ENCODE measurements at places on chromosomes 5 and 9.
A peak's percentile ranks its signal among the peaks of the same experiment; 100 is the strongest.

- no peak for DNase-seq
Measured at GRCh38 chr5:135332519-135333150, 66.4 kb downstream of the MACROH2A1 start.

GRCh38 chr5:64811050-64811640, 42.4 kb downstream of the CWC27 start:
- DNase-seq, result no peak

DNA sequence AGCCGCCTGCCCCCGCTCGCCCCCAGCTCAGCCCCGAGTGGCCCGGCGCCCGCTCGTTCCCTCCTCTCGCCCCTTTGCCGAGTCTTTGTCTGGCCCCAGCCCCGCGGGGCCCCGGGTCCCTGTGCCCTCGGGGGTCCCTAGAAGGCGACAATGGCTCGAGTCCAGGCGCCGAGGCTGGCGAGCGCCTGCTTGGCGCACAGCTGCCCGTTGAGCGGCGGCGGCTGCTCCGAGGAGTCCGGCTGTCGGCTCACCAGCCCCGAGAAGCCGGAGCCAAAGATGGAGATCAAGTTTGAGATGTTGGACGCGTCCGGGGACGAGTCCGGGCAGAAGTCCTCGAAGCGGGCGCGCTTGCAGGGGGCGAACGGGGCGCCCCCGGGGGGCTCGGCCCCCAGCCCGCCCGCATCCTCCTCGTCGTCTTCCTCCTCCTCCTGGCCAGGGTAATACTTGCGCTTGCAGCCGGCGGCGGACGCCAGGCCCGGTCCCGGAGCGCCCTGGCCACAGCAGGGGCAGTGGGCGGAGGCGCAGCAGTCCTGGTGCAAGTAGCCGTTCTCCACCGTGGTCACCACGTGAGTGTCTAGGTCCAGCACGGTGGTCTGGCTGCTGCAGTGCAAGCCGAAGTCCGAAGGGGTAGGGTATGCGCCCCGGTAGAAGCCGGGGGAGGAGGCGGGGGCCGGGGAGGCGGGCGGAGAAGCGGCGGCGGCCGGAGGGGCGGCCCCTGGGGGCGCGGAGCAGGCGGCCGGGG, 1.2 kb downstream of the IER5L start:
- DNase-seq, result no peak

DNA sequence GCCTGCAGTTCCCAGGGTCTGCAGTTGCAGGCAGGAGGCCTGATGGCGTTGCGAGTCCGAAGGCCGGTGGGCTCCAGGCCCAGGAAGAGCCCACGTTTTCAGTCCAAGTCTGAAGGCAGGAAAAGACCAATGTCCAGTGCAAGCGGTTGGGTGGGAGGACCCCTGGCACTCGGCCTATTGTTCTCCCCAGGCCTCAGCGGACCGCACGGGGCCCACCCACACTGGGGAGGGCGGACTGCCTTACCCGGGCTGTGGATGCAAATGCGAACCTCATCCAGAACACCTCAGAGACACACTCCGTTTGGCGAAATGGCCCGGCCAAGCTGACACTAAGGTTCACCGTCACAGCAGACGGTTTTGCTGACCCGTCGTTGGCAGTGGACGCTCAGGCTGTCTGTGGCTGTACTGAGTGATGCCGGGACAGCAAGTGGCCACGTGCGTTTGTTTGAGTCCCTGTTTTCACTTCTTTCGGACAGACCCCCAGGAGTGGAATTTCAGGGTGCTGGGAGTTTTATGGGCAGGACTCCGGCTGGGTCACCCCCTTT, 10.2 kb upstream of the SEC16A start:
- DNase-seq, result no peak

- DNase-seq, result peak; percentile 66
Measured at GRCh38 chr9:34701023-34701768, 8.7 kb downstream of the CCL21 start.

GRCh38 chr5:57843059-57843367, 360.4 kb upstream of the ACTBL2 start:
- no peak for DNase-seq

- no peak for DNase-seq
Measured at GRCh38 chr5:171457208-171457981, 37.9 kb downstream of the FGF18 start.

GRCh38 chr5:180286-180918, 10.9 kb upstream of the LRRC14B start:
- DNase-seq, result no peak

DNA sequence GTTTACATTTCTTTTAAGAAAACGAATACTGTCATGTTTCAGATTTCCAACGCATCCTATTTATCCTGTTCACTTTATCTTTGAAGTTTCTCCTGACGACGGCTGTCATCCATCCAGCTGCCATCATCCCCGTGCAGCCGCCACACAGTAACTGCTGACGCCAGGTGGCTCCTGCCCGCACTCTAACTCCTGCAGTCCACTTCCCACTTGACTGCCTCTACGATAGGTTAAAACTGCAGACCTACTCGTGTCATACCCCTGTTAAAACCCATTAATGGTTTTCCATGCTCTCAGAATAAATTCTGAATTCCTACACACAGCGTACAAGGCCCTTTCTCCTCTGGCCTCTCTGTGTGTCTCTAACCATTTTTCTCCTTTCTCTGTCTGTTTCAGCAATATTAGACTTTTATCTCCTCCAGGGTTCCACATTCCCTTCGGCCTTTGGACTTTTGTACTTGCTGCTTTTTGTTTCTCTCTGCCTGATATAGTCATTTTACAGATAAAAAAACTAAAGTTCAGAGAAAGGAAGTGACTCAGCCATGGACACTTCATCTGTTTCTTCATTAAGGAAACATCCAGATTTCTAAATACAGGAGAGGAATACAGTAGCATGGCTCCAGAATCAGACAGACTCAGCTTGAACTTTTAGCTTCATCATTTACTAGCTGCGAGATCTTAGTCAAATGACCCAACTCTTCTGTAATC, 84.9 kb downstream of the ADAMTS12 start:
- DNase-seq, result no peak

GRCh38 chr5:178325679-178326373, 93.2 kb upstream of the PHYKPL start:
- DNase-seq, result no peak

- no peak for DNase-seq
Measured at GRCh38 chr5:141479776-141480175, 4.0 kb downstream of the PCDHGC3 start.

- DNase-seq, result no peak
Measured at GRCh38 chr9:23826120-23826629, at the start of gene ELAVL2. TSS of gene ELAVL2 (minus strand) at chr9:23826240. CDS start at chr9:23762234, 64,006 bp downstream.

- DNase-seq, result no peak
Measured at GRCh38 chr9:85147046-85147640, 477.6 kb downstream of the NTRK2 start.

DNA sequence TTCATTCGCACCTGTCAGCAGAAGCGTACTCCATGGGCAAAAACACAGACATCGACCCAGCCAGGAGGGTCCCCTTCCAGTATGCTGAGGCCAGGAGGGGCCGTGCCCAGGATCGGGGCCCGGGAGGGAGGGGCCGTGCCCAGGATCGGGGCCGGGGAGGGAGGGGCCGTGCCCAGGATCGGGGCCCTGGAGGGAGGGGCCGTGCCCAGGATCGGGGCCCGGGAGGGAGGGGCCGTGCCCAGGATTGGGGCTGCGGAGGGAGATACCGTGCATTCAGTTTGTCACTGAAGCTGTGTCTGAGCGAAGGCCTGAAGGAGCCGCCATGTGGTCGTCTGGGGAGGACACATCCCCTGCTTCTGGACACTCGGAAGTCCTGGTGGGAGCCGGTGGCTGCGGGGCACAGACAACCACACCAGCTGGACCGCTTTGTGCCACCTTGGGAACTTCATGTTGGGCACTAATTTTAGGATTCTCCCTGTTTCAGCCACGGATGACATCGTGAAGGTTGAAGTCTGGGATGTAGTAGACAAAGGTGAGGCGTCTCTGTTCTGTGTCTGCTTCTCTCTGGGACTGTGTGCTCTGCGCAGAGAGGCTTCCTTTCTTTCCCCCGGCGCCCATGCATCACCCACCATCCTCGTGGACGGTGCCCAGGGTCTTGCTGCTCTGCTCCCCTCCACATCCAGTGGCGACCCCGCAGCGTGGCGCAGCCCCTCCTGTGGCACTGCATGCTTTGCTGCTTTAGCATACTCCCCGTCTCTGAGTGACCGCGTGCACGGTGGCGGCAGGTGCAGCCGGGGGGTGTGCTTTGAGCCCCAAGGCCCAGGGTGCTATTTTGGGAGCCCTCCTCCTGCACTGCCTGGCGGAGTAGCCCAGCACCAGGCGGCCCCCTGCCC, 16.7 kb upstream of the AJM1 start:
- no peak for DNase-seq

- DNase-seq, result no peak
Measured at GRCh38 chr9:95607507-95607906, 90.7 kb upstream of the PTCH1 start.

GRCh38 chr5:109529520-109529919, 119.7 kb upstream of the PJA2 start:
- DNase-seq, result no peak

- DNase-seq, result peak; percentile 46
Measured at GRCh38 chr5:137743031-137743640, 7.2 kb upstream of the KLHL3 start.

DNA sequence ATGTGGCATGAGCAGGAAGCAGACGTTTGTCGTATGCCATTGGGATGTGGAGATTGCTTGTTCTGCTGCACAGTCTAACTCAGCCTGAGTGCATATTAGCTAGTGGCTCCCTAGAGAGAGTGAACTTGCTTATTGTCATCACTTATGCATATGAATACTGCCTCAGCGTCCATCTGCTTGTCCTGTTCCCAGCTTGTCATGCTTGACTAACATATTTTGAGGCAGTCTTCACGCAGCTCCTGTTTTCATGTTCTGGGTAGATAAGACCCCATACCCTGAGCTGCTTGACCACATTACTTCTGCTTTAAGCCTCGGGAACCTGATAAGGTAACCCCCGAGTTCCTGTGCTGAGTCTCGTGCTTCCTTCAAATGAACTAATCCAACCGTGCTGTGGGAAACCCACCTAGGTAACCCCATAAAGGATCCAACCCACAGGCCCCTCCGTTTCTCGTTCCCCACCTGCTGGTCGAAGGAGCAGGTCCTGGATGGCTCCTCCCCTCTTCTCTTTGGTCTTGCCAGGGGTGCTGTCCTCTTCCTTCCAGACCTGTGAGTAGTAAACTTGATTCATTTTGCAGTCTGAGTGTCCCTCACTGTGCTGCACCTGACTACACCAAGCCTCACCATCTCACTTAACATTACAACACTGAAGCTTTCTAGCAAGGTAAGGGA, 25.0 kb downstream of the ANKRD33B start:
- no peak for DNase-seq

DNA sequence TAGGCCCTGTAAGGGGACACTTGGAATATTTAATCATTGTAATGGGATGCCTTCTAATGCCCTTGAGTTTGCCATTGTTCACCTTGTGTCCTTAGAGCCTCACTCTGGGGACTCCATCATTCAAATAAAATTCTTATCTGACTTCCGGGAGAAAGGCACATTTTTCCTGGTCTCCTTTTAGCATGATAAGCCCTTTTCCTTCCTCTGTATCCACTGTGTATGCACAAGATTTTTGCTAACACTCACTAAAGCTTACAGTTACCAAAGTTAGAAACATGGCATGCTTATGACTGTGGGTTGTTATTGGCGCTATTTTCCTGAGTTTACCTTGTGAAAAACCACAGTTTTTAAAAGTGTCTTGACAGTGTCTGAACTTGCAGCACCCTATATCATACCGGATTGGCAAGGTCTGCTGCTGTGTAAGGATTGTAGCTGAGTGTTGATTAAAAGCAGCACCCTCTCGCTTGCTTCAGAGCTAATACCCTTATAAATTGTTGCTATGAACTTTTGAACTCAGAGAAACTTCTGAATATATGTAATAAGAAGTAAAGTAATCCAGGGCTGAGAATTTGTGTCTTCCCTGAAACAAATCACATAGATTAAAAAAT, 46.4 kb downstream of the SNCAIP start:
- no peak for DNase-seq

DNA sequence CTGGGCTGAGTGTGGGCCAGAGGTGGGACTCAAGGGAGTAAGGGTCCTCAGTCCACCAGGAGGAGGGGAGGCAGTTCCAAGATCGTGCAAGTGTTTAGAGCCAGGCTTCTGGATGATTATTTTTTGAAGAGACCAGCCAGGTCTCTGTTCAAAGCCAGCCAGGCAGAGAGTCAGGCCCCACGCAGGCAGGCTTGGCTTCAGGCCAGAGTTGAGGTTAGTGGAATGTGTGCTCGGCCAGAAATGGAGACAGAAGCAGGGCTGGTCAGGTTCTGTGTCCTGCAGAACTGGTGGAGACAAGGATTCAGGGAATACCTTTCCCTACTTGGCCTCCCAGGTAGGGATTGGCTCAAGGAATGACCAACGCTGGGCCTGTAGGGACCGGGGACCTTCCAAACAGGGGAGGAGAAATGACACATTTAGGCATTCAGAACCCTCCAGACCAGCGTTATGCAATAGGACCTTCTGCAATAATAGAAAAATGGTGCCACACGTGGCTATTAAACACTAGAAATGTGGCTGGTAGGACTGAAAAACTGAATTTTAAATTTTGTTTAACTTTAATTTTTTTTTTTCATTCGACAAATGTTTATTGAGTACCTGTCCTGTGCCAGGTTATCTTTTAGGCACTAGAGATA, 106.2 kb downstream of the CMYA5 start:
- no peak for DNase-seq

GRCh38 chr5:147306351-147306750, 71.5 kb downstream of the STK32A start:
- no peak for DNase-seq

GRCh38 chr9:137198051-137198901, 2.3 kb downstream of the TPRN start:
- no peak for DNase-seq

GRCh38 chr5:89449392-89450148, 566.6 kb upstream of the MEF2C start:
- DNase-seq, result no peak
